Breast epithelium (tissue), 4 donors: ENCODE measurements at places on chromosomes 5 and 9. TPM values are rescaled to one million over a fixed set of nuclear protein-coding genes. Genes with fewer than 3 reads are reported as not detected.
A peak's percentile ranks its signal among the peaks of the same experiment; 100 is the strongest.

Gene PARP8
- total RNA-seq = 26.2 TPM

GRCh38 chr9:137368431-137369035 is 54.4 kb downstream of the EXD3 start:
- no peaks in the 10 kb centered on the region for H3K4me1 ChIP-seq
- H3K27ac ChIP-seq = peak overlapping the region; percentile 38
- H3K36me3 ChIP-seq = no peaks in the 10 kb centered on the region
- no peak for DNase-seq
- no peak overlapping the region for H3K4me3 ChIP-seq
- H3K27me3 ChIP-seq = no peaks in the 10 kb centered on the region

GRCh38 chr5:127985811-127986325 is 97.7 kb upstream of the SLC12A2 start:
- H3K4me1 ChIP-seq = no peaks in the 10 kb centered on the region
- no peak for DNase-seq
- H3K27ac ChIP-seq = no peak overlapping the region
- H3K4me3 ChIP-seq = no peak overlapping the region
- H3K27me3 ChIP-seq = no peaks in the 10 kb centered on the region
- no peaks in the 10 kb centered on the region for H3K36me3 ChIP-seq

Gene NEURL1B
- 17.0 TPM for total RNA-seq

- no peak overlapping the region for H3K4me3 ChIP-seq
- no peak for DNase-seq
- no peak overlapping the region for H3K27ac ChIP-seq
- no peaks in the 10 kb centered on the region for H3K27me3 ChIP-seq
Measured at GRCh38 chr5:9201011-9201410, 344.9 kb downstream of the SEMA5A start.

- H3K27ac ChIP-seq = no peak overlapping the region
- no peak for DNase-seq
- no peak overlapping the region for H3K4me3 ChIP-seq
- H3K36me3 ChIP-seq = no peaks in the 10 kb centered on the region
- H3K4me1 ChIP-seq = no peaks in the 10 kb centered on the region
- H3K27me3 ChIP-seq = no peaks in the 10 kb centered on the region
Measured at GRCh38 chr5:10497554-10497953, 55.9 kb downstream of the ROPN1L start.

DNA sequence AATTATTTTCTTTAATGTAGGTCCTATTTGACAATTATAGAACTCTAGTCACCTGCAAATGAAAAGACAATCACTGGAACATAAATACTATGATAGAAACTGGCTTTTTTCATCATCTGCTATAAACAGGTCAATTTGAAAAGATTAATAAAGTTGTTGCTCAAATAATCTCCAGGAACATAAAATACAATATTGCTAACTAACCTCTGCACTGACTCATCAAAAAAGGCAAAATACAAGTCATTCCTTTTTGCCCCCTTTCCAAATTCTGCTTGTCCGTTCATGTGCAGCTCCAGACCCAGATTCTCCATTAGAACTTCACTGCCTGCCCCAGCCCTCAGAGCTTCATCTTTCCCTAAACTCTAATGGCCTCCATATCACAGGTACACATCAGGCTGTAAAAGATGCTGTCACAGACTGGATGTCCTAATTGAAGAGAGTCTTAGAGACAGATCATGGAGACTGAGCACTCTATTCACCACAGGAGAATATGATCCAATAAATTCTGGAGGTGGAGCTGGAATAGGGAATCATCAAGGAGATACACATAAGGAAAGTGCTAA is 1.6 kb downstream of the DCTN4 start:
- no peaks in the 10 kb centered on the region for H3K36me3 ChIP-seq
- H3K4me1 ChIP-seq = no peaks in the 10 kb centered on the region
- H3K27me3 ChIP-seq = no peaks in the 10 kb centered on the region

- no peak overlapping the region for H3K4me3 ChIP-seq
- no peaks in the 10 kb centered on the region for H3K27me3 ChIP-seq
- DNase-seq = no peak
- no peaks in the 10 kb centered on the region for H3K4me1 ChIP-seq
- H3K27ac ChIP-seq = no peak overlapping the region
Measured at GRCh38 chr5:36337597-36337996, 35.9 kb upstream of the RANBP3L start.

GRCh38 chr5:73357576-73357975 is 91.0 kb downstream of the FOXD1 start:
- H3K4me3 ChIP-seq = no peak overlapping the region
- H3K27me3 ChIP-seq = no peaks in the 10 kb centered on the region
- no peaks in the 10 kb centered on the region for H3K36me3 ChIP-seq
- DNase-seq = no peak

Gene ADGRV1
- 0.32 TPM for total RNA-seq

DNA sequence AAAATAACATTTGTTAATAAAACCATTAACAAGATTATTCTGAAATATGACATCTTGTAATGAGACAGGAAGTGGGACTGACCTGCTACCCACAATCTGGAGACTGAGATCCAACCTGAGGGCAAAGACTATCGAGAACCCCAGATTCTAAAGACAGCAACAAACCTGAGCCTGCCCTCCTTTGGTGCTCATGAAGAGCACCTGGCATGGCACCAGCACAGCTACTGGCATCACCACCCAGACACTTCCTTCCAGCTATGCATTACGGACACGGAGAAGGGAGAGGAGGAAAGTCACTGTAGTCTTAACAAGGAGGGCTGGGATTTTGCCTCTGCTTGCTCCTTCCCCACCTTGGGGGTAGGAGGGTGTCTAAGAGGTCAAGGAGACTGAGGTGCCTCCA is 105.5 kb downstream of the AUH start:
- no peaks in the 10 kb centered on the region for H3K36me3 ChIP-seq
- no peaks in the 10 kb centered on the region for H3K4me1 ChIP-seq
- no peak overlapping the region for H3K4me3 ChIP-seq
- no peak for DNase-seq
- H3K27me3 ChIP-seq = no peaks in the 10 kb centered on the region
- no peak overlapping the region for H3K27ac ChIP-seq

DNA sequence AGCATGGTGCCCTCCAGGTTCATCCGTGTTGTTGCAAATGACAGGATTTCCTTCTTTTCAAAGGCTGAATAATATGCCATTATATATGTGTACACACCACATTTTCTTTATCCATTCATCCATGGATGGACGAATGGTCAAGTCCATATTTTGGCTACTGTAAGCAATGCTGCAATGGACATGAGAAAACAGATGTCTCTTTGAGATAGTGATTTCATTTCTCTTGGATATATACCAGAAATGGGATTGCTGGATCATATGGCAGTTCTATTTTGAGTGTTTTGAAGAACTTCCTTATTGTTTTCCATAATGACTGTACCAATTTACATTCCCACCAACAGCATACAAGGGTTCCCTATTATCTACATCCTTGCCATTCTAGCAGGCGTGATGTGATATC is 67.9 kb downstream of the TEK start:
- no peak overlapping the region for H3K27ac ChIP-seq
- H3K4me3 ChIP-seq = no peak overlapping the region
- no peak for DNase-seq

DNA sequence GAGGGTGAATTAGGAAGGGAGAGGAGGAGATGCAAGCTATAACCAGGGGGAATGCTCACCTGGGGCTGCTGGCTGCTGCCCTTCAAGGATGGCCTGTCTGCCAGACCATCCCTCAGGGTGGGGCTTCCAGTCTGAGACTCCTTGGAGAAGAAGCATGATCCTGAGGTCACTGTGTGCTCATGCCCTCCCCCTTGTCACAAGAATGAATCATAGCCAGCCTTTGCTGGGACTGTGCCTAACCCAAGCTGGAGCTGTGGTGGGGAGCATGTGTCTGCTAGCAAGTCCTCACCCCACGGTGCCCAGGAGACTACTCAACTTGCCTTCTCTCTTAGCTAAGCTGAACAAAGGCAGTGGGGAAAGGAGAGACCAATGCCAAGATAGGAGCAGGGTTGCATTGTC is 463.6 kb downstream of the SPOCK1 start:
- DNase-seq = no peak
- H3K4me3 ChIP-seq = no peak overlapping the region
- H3K27ac ChIP-seq = no peak overlapping the region
- no peaks in the 10 kb centered on the region for H3K4me1 ChIP-seq
- H3K36me3 ChIP-seq = no peaks in the 10 kb centered on the region
- no peaks in the 10 kb centered on the region for H3K27me3 ChIP-seq

DNA sequence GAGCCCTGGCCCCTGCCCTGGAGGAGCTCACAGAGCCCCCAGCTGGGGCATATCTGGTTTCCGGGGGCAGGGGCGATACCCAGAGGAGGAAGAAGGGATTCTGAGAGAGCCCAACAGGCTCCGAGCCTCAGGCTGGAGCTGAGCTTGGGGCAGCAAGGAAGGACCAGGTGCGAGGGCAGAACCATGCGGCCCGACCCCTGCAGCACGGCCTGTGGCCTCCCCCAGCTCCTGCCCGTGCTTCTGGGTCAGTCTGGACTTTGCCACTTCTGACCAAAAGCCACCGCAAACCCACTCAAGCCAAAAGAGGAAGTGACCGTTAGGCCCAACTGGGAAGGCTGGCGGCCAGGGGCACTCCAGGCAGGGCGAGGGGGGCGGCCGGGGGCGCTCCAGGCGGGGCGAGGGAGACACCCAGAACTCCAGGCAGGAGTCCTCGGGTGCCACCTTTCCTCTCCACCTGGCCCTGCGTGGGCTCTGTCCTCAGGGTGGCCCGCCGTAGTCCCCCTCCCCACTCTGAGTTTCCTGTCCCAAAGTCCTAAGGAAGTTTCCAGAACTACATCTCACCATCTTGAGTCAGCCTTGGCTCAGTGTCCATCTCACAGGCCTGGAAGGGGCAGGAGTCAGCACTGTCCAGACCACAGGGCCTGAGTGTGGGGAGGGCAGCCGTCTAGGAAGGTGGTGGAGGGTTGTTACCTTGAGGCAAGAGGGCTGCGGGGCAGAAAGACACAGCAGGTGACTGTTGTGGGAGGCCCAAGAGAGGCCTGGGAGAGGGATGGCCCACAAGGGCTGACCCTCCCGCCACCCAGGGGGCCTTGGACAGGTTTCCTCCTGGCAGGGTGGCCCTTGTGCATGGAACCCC is 946 bp upstream of the LTC4S start:
- H3K36me3 ChIP-seq = no peaks in the 10 kb centered on the region
- no peak for DNase-seq
- H3K4me1 ChIP-seq = peaks cover 3% of the 10 kb centered on the region
- peak overlapping the region; percentile 74 for H3K27ac ChIP-seq
- H3K4me3 ChIP-seq = peak overlapping the region; percentile 90

GRCh38 chr9:105661011-105661410 is 1.2 kb upstream of the TAL2 start:
- H3K27me3 ChIP-seq = no peaks in the 10 kb centered on the region
- DNase-seq = no peak
- H3K4me1 ChIP-seq = no peaks in the 10 kb centered on the region
- no peak overlapping the region for H3K27ac ChIP-seq
- H3K36me3 ChIP-seq = no peaks in the 10 kb centered on the region
- H3K4me3 ChIP-seq = no peak overlapping the region

DNA sequence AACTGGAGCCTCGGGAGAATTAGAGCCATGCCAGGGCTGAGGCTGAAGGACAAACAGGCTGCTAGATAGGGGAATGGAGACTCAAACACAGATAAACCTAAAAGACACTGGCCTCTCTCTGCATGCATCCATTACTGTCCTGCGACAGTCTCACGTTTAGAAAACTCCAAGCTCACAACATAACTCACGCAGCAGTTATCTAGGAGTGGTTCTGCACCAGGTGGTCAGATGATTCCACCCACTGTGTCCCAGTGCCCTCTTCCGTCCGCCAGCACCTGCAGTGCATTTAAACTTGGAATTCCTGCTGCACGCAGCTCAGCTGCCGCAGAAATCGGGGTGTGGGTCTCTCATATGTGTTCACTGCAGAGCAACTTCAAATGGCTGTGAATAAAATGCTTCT is 272.6 kb upstream of the IRX2 start:
- DNase-seq = no peak
- H3K27ac ChIP-seq = no peak overlapping the region
- no peaks in the 10 kb centered on the region for H3K36me3 ChIP-seq
- no peaks in the 10 kb centered on the region for H3K27me3 ChIP-seq
- H3K4me3 ChIP-seq = no peak overlapping the region
- H3K4me1 ChIP-seq = no peaks in the 10 kb centered on the region

Gene CFAP90
- total RNA-seq = 0.48 TPM

Gene C7
- total RNA-seq = 90.1 TPM

DNA sequence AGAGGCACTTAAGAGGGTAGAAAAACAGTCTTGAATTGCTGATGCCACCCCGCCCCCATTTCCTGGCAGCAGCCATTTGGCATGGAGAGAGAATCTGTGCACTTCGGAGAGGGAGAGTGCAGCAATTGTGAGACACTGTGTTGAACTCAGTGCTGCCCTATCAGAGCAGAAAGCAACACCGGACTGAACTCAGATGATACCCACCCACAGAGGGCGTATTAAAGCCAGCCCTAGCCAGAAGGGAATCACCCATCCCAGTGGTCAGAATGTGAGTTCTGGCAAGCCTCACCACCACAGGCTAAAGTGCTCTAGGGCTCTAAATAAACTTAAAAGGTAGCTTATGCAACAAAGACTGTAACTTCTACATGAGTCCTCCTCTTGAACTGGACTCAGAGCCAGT is 88.4 kb upstream of the RGS7BP start:
- H3K27me3 ChIP-seq = no peaks in the 10 kb centered on the region
- H3K4me1 ChIP-seq = no peaks in the 10 kb centered on the region
- peaks cover 7% of the 10 kb centered on the region for H3K36me3 ChIP-seq
- H3K4me3 ChIP-seq = no peak overlapping the region
- no peak for DNase-seq
- H3K27ac ChIP-seq = no peak overlapping the region

Gene PCDHA9
- 0.16 TPM for total RNA-seq

Gene RAD23B
- 70.2 TPM for total RNA-seq
